ENCODE measurements at places on chromosomes 6 and 20. TPM values are rescaled to one million over a fixed set of nuclear protein-coding genes. Genes with fewer than 3 reads are reported as not detected.

The MEP1A gene
- polyA plus RNA-seq, result not detected

The PDYN gene
- 17.3 TPM for polyA plus RNA-seq

The ENPP3 gene
- polyA plus RNA-seq, result not detected

The SENP6 gene
- polyA plus RNA-seq, result 115 TPM

The TGM6 gene
- not detected for polyA plus RNA-seq

The PPP1R3G gene
- polyA plus RNA-seq, result not detected

The CCN6 gene
- not detected for polyA plus RNA-seq

The DYNLT2 gene
- 1.8 TPM for polyA plus RNA-seq

The ADGRF5 gene
- not detected for polyA plus RNA-seq

The SERPINB6 gene
- 1.9 TPM for polyA plus RNA-seq

The FAM217A gene
- not detected for polyA plus RNA-seq

The SLC4A11 gene
- not detected for polyA plus RNA-seq

The EDN1 gene
- polyA plus RNA-seq, result 2.7 TPM

The AKAP7 gene
- 3.4 TPM for polyA plus RNA-seq

The ZSCAN26 gene
- 91.2 TPM for polyA plus RNA-seq

The KHDRBS2 gene
- 28.5 TPM for polyA plus RNA-seq

The ZBTB12 gene
- polyA plus RNA-seq, result 19.2 TPM

The RIPPLY2 gene
- 5.0 TPM for polyA plus RNA-seq

The C2 gene
- 1.2 TPM for polyA plus RNA-seq

The PHACTR3 gene
- polyA plus RNA-seq, result 1.3 TPM

The FKBP1C gene
- not detected for polyA plus RNA-seq

The MANEA gene
- 7.9 TPM for polyA plus RNA-seq

The CNR1 gene
- 512 TPM for polyA plus RNA-seq

The FRK gene
- not detected for polyA plus RNA-seq

The NCOA5 gene
- polyA plus RNA-seq, result 23.0 TPM

The TRDN gene
- not detected for polyA plus RNA-seq

The GNMT gene
- 0.30 TPM for polyA plus RNA-seq

The SH3BGRL2 gene
- 22.7 TPM for polyA plus RNA-seq

The CRISP3 gene
- not detected for polyA plus RNA-seq

The KCNG1 gene
- polyA plus RNA-seq, result 2.1 TPM

Measured in neural cell (in vitro differentiated cells).